Stimulated activated naive CD8-positive, alpha-beta T cell treated with anti-CD3 and anti-CD28 coated beads, Interleukin-15, amount 100 ng/mL, for 72 hours (primary cell): ENCODE measurements at places on chromosomes 6 and 20.

DNA sequence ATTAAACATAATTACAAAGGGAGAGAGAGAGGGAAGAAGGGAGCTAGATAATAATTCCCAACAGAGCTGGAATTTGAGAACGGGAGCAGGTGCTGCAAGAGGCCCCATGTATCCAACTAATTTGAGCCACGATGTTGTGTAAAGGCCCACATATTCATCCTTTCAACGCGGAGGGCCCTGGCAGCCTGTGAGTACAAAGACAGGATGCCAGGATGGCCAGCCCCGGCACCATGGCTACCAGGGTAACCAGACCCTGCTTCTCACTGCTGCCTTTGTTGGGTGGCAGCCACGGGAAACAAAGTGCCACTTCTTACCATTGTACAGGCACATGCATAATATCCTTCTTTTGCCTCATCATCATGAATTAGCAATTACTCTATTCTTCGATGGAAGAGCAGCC lies 492.0 kb upstream of the NRSN1 start:
- DNase-seq, result no peak

- DNase-seq, result no peak
Observed at GRCh38 chr20:5785146-5785545, 34.9 kb downstream of the SHLD1 start.

DNA sequence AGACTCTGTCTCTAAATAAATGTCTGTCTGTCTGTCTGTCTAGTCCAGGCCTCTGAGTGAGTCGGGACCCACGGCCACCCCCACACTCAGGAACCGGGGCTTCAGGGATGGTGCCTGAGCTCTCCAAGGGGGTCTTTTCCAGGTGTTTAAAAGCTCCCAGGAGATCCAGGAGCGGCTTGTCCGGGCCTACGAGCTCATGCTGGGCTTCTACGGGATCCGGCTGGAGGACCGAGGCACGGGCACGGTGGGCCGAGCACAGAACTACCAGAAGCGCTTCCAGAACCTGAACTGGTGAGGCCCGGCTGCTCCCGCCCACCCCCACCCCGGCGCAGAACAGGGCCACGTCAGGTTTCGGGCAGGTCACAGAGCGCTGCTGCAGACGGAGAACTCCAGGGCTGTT lies 5.5 kb upstream of the COL9A3 start:
- no peak for DNase-seq

DNA sequence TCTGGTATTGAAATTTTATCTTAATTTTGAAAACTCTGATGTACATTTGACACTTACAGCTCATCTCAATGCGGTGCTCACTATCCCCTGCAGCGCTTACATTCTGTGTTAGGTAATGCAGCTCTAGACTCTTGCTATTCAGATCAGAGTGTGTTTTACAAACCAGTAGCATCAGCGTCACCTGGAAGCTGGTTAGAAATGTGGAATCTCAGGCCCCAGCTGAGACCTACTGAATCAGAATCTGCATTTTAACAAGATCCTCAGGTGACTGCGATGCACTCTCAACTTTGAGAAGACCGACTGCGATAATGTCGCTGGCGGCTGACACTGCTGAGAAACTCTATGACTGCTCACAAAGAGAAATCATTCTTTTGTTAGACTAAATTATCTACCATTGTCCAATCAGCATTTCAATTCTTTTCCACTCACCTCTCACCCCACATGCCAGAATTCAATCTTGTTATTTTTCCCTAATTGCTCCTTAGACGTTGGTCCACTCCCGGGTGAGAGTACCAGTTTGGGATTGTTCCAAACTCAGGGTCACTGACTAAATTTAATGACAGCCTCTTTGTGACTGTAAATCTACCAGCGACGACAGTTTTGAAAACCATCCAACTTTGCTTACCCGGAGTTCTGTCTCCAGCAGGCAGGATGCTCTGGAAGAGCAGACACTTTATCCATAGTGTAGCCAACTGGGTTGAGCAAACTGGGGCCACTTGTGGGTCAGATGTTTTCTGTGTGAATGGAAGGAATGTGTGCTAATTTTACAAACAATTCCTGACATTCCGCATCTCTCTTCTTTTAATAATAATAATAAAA lies 140.1 kb upstream of the BTBD3 start:
- DNase-seq, result no peak

DNA sequence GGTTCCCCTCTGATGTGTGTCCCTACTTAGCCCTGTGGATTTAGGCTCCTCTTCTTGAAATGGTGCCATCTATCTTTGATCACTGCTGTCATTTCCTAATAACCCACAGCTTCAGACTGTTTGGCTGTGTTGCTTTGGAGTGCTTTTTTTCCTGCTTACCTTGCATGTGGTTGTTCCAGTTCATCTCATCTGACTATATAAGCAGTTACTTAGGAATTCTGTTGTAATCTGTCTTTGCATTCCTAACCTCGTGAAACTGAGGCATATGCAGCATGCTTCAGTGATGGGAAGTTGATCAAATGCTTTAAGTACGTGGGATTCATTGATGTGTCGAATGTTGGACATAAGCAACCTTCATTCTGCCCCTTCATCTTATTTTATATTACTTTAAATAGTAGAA lies 115.8 kb upstream of the FLRT3 start:
- DNase-seq, result no peak

DNA sequence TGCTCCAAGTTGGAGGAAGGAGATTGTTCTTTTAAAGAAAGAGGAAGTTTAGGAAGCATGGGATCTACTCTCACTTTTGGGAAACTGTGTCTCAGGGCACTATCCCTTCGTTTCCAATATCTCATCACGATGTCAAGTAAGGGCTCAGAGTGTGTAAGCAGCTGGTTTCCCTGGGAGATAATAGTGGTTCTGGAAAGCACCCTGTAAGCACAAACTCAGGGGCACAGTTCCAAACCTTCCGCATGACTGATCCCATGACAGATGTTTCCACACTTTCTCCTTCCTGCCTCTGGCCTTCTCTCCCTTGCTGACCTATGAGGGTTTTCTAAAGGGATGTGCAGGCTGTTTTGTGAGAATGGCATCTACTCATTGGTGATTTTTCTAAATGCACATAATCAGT lies 33.9 kb downstream of the ADTRP start:
- DNase-seq, result no peak

DNA sequence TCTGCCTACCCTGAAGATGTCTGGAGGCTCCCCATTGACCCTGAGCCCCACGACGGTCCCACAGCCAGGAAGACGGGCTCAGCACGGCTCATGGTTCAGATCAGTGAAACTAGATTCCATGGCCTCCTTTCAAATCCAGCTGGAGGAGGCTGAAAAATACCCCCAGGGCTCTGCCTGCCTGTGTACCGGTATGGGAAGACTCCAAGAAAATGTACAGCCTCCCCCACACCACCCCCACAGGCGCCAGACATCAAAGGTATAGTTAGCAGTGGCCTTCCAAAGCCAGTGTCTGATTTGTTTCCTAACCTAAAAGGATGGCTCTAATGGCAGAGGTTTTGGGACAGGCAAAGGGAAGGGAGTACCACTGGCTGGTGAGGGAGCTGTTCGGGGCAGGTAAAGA lies 86.2 kb upstream of the SNAP25 start:
- DNase-seq, result no peak
